ENCODE measurements at places on chromosomes 5 and 9.

GRCh38 chr5:1685066-1685465 lies 114.6 kb downstream of the MRPL36 start:
- DNase-seq, result no peak

GRCh38 chr5:31193591-31194467 lies at the start of gene CDH6:
TSS of gene CDH6 (plus strand) at chr5:31193686. CDS start at chr5:31267474, 73,788 bp downstream.
- no peak for DNase-seq

GRCh38 chr5:35956429-35956828 lies 18.0 kb upstream of the CAPSL start:
- no peak for DNase-seq

GRCh38 chr5:137937994-137938750 lies 48.9 kb downstream of the PKD2L2 start:
- no peak for DNase-seq

DNA sequence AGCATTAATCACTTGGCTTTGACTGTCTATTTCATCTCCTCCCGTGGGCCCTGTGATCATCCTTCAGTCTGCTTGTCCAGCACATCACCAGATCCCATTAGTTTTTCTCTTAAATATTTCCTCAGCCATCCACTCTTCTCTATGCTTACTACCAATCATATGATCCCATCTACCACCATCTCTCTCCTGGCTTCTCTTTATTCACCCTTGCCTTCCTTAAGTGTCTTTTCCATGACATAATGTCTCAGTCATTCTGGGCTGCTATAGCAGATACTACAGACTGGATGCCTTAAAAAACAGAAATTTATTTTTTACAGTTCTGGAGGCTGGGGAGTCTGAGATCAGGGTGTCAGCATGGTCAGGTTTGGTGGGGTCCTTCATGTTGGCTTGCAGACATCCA lies 208.4 kb upstream of the PPP1R2B start:
- DNase-seq, result no peak

All from HCT116 (cell line).